Thymus (tissue), 14 donors: ENCODE measurements at places on chromosomes 5 and 9. TPM values are rescaled to one million over a fixed set of nuclear protein-coding genes. Genes with fewer than 3 reads are reported as not detected.

OR1J2 gene
- not detected for total RNA-seq

SLC4A9 gene
- total RNA-seq: not detected

SPATA6L gene
- total RNA-seq: 0.47 TPM

SHLD3 gene
- 5.1 TPM for total RNA-seq

IFNK gene
- total RNA-seq: not detected

OR2V2 gene
- total RNA-seq: 0.05 TPM

BTNL9 gene
- 6.3 TPM for total RNA-seq

F2RL1 gene
- total RNA-seq: 0.66 TPM

SLC36A3 gene
- total RNA-seq: not detected

FAM221B gene
- under 0.01 TPM for total RNA-seq

LRRC14B gene
- total RNA-seq: 0.90 TPM

BARHL1 gene
- total RNA-seq: not detected

MCC gene
- 7.0 TPM for total RNA-seq

GARIN3 gene
- total RNA-seq: not detected

SLC27A6 gene
- total RNA-seq: 4.7 TPM

ST8SIA4 gene
- 22.5 TPM for total RNA-seq

OR1N2 gene
- total RNA-seq: not detected

- DNase-seq: no peak
Measured at GRCh38 chr9:127954831-127955293, 17.2 kb upstream of the DPM2 start.

GRCh38 chr9:107020040-107020530 lies 157.1 kb downstream of the ZNF462 start:
- DNase-seq: peak; percentile 69

GRCh38 chr9:117672369-117672768 lies 31.8 kb upstream of the TLR4 start:
- DNase-seq: no peak

GRCh38 chr5:146101646-146102045 lies 3.7 kb downstream of the PLAC8L1 start:
- DNase-seq: no peak

GRCh38 chr5:140261403-140262171 lies 41.3 kb downstream of the PFDN1 start:
- no peak for DNase-seq

- DNase-seq: no peak
Measured at GRCh38 chr9:123784518-123784917, 145.4 kb downstream of the DENND1A start.

- DNase-seq: no peak
Measured at GRCh38 chr5:176608937-176609723, 826 bp downstream of the GPRIN1 start.

DNA sequence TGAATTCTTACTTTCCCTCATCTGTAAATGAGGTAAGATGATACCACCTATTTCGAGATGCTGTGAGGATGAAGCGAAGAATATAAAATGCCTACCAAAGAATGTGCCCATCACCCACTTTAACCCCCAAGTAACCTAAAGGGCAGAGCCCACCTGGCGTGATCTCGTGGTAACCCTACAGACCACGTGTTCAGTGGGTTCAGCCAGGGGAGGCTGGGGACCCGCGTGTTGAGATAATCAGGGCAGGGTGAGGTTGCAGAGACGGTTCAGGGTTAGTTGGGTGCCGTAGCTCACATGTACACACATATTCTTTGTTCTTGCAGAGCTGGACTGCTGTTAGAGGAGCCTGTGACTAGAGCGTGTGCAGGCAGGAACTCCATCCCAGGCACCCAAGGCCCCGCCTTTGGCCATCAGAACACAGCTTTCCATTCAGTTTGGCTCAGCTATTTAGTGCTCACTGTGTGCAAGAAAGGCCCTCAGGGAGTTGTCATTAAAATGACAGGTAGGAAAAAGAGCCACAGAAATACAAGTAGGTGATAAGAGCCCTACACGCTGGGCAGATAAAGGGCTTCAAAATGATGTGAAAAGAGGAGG lies 56.5 kb upstream of the HAND1 start:
- no peak for DNase-seq

GRCh38 chr5:32541241-32541640 lies 44.1 kb upstream of the SUB1 start:
- no peak for DNase-seq

DNA sequence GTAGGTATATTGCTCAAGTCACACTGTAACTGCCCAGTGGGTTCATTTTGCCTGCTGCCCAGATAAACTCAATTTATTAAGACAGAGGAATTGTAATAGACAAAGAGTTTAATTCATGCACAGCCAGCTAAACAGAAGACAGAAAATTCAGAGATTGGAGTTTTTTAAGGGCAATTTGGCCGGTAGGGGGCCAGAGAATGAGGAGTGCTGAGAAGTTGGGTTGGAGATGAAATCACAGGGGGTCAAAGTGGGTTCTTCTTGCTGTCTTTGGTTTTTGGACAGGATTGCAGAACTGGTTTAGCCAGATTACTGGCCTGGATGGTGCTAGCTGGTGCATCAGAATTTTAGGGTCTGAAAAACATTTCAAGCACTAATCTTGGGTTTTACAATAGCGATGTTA lies 20.7 kb upstream of the IL33 start:
- DNase-seq: no peak

DNA sequence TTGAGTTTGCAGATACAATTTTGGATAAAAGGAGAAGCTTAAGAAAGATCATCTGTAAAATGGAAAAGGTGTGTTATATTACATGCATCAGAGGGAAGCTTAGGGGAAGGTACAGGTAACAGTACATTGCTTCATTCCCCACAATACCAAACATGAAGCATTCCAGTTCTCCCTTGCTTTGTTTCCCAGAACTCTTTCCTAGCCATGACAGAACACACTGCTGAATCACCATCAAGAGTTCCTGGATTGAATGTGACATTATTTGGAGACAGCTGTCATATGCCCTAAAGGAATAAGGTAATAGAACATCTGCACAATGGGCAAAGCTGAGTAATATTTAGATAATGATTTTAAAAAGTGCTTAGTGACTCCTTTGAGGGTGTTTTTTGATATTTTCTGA lies 303.5 kb upstream of the ST8SIA4 start:
- no peak for DNase-seq

DNA sequence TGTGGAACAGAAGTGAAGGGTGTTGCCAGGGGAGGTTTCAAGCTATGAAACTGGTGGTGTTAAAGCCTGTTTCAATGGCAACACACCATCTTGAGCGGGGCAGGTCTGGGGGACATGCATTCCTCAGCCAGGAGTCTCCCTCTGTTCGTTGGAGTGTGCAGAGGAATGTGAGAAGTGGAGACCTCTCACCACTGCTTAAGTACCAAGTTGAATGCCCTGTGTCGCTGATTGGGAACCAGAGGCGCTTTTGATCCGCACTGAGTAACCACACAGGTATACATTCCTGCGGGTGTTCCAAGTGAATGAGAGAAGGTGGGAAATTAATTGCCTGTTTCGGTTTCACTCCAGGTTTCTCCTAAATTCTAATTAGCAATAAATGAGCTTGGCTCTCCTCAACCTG lies 99.4 kb downstream of the LIX1 start:
- no peak for DNase-seq

DNA sequence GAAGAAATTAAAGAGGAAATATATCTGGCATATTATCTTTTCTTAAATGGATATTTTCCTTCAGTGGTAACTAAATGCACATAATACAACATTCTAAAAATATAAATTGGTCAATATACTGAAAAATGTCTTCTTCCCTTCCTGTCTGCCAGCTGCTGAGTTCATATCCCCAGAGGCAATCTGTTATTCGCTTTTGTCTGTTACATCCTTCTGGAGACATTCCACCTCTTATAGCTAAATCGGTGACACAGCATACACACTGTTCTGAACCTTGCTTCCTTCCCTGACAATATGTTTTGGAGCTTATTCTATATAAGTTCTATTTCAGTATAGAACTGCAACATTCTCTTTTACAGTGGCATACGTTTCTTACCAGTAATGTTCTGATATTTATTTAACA lies 147.8 kb downstream of the TENT4A start:
- no peak for DNase-seq

DNA sequence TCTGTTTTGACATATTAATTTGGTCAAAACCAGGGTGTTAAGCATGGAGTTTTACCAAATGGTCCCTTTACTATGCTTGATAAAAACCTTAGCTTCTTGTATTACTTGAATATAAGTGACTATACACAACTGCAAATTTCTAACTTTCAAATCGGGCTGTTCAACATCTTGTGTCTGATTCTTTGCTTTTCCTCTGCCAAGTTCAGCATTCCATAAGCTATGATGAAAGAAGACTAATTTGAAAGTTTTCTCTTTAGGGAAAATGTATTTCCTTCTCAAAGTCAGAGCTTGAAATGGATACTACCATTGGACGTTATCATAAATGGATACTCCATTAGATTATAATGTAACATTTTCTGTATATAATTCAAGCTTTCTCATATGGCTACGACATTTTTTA lies 792.9 kb downstream of the EFNA5 start:
- DNase-seq: no peak

- no peak for DNase-seq
Measured at GRCh38 chr9:123418052-123418430, 62.0 kb downstream of the CRB2 start.

DNA sequence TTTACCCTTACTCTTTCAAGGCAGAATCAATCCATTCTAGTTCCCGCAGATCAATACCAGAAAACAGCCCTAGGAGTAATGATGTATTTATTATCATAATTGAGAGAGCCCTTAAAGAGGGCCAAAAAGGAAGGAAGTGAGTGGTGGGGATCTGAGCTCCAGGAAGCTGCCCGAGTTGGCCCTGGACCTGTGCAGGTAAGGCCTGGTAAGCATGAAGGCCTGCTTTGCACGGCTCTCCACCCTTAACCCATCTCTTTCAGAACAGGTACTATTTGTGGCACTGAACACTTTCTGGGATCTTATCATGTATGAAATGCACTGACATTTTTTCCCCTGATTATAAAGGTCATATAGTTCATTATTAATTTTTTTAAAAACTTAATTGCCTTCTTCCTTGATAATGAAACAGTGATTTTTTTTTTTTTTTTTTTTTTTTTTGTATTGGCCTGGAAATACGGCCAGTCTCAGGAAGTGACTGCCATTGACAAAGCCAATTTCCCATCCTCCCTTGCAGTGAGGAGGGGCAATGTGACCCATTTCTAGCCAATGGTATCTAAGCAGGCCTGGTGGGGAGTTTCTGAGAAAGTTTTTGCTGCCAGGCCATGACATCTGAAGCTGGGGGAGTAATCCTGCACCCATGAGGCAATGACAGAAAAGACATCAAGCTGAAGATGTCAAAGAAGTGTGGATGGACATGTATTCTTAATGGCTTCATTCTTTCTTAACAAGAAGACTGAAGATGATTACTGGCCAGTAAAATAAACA lies 6.3 kb upstream of the MVB12B start:
- no peak for DNase-seq

GRCh38 chr9:34428325-34428958 lies 29.9 kb downstream of the FAM219A start:
- DNase-seq: no peak

DNA sequence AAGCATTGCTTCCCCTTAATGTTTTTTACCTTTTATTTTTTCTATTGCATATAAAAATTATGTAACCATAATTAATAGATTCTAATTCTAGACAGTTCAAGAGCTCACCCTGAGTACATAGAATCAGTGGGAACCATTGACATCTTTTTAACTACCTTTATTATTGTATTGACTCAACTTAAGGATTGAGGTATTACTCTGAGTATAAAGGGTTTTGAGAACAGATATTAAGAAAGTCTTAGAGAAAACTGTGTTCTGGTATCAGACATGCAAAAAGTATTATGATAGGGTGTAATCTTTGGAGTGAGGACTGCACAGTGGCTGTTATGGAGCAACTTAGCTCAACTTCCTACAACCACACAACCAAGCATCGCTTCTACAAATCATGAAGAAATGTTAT lies 8.9 kb downstream of the SPEF2 start:
- no peak for DNase-seq

DNA sequence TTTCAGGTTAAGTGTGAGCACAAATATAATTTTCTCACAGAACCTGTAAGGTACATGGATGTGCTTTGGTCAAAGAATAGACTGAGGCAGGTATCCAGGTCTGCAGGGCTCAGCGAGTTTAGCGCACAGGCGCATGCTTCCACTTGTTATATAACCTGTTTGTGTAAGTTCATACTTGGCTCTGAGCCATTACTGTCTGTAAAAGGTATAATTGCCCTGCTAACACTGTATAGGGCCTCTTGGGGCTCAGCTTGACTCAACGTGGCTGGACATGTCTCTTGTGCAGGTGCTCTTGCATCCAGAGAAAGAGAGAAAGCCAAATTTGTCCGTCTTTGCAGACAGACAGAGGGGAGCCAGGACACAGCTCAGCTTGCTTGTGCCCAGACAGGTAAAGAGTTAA lies 759.6 kb downstream of the MTRR start:
- no peak for DNase-seq

DNA sequence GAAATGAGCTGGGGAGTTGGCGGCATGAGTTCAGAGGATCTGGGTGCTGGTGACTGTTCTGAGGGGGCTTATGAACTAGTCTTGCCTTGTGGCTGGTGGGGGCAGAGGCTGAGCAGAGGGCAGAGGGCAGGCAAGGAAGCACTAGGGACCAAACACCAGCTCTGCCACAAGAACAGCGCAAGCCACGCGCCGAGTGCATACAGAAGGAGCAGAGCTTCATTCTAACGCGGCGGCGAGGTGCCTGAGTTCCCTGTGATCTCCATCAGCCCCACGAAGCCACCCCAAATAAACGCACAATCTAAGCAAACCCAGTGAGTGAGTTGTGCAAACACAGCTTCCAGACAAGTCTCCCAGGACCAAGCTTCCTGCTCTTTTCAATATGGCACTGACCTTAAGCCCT lies 110.6 kb upstream of the ALDH1B1 start:
- DNase-seq: no peak

GRCh38 chr5:137306903-137307302 lies 192.2 kb downstream of the SPOCK1 start:
- no peak for DNase-seq

GRCh38 chr5:109876941-109877669 lies 187.4 kb downstream of the MAN2A1 start:
- DNase-seq: no peak

- DNase-seq: no peak
Measured at GRCh38 chr9:93670208-93671019, 94.0 kb downstream of the PHF2 start.
